ENCODE measurements at places on chromosomes 7 and 10.
A peak's percentile ranks its signal among the peaks of the same experiment; 100 is the strongest.

DNA sequence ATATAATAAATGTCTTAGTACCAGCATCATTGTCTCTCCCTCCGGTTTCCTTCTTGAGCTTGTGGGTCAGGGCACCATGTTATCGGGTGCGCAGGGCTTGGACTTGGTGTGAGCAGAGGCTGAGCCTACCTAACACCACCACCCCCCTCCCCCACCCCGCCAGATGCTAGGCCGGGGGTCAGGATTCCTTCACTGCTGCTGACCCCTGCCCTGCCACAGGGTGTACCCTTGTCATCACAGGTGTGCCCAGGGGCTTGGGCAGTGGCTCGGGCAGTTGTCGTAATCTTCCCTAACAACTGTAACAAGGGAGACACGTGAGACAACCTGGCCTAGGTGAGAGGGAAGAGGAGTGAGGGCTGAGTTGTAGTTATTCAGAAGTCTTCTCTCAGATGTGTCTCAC is 12.6 kb upstream of the NFKB2 start:
- DNase-seq: no peak

GRCh38 chr7:77327067-77327931 is 88.8 kb downstream of the GSAP start:
- peak; percentile 76 for DNase-seq

GRCh38 chr10:117698809-117699208 is 156.3 kb downstream of the EMX2 start:
- DNase-seq: no peak

- no peak for DNase-seq
Measured at GRCh38 chr10:103569896-103570295, 76.4 kb downstream of the NEURL1 start.

- no peak for DNase-seq
Measured at GRCh38 chr10:78411716-78412115, 378.1 kb downstream of the RPS24 start.

GRCh38 chr7:33774762-33775523 is 130.4 kb upstream of the BMPER start:
- DNase-seq: peak; percentile 76

DNA sequence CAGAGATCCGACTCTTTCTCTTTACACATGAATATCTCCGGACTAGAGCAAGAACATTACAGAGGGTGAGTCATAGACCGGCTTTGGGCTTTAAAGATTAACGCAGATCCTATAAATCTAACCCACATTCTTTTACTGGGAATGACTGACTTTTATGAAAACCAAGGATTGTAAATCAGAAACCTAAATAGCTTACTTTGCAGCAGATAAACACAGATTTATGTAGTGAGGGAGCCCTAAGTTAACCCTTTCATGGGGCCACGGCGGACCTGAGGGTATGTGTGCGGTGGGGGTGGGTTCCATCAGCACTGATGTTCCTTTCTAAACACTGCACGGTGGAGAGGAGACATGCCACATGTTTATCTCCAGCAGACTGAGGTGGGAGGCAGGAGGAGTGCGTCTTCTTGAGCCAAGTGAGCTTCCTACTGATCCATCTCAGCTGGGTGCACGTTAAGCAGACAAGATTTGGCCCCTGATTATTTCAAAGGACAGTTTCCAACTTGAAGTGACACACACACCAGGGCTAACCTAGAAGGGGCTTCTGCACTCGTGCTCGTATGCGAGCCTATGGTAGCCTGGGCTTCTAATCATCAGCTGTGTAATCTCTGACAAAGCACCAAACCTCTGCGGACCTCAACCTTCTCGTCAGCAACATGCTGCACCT is 127.6 kb downstream of the WDR11 start:
- DNase-seq: no peak

DNA sequence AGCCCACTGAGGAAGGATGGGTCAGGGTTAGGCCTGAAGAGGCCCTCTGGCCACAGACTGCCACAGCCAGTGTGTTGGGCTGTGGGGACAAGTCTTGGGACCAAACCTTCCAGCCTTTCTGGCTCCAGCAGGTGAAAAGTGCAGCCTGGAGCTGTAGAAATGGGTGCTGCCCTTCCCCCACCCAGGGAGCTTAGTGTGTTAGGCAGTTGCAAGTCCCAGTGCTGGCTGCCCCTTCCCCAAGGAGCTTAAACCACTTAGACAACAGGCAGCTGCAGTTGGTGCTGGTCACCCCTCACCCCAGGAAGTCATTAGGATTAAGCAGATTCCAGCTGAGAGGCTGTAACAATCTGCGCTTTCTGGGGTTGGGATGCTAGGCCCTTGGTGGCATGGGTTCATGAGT is 563.3 kb downstream of the NRG3 start:
- DNase-seq: no peak

DNA sequence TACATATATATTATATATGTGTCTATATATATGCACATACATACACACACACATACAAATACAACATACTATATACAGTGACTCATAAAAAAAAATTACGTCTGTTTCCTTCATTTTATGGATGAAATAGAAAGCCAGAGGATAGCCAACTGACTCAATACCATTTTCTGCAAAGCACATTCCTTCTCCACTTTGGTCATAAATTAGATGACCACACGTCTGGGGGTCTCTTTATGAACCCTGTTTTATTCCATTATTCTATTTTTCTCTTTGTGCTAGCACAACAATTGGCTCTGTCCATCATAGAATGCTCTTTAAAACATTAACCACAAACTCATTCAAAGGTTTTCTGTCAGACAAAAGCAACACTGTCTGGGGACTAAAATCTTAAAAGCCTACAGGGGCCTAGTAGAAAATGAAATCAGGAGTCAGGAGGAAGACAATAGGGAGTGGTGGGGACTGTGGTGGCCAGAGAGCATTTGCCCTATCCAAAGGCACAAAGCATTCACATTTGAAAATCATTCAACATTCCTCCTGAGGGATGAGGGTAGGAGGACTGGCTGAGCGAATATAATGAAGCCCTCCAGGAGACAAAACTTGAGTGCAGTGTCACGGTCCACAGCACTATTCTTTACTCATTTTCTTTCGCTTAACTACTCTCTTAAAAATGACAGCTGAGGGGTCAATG is 4.3 kb downstream of the CUBN start:
- no peak for DNase-seq

- DNase-seq: no peak
Measured at GRCh38 chr10:71035511-71036296, 147.3 kb upstream of the PCBD1 start.

- peak; percentile 63 for DNase-seq
Measured at GRCh38 chr10:132972986-132973902, 30.9 kb upstream of the CFAP46 start.

GRCh38 chr10:119737823-119738222 is 12.0 kb downstream of the INPP5F start:
- no peak for DNase-seq

DNA sequence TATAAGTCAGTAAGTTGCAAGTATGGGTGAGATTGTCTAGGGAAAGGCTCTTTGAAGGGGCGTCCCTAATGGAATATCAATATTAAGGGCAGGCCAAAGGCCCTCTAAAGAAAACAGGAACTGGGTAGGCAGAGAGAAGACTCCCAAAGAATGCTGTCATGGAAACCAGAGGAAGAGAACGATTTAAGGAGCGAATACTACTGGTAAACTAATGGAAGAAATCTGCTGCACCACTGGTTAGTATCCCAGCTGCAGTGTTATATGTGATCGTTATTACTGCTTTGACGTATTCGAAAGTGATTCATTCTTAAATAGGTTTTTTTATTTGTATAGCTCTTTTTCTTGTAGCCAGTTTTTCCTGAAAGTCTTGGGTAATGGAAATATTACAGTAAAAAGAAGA is 1.3 kb downstream of the CASP2 start:
- DNase-seq: no peak

GRCh38 chr10:132239126-132240031 is 52.6 kb downstream of the DPYSL4 start:
- no peak for DNase-seq

DNA sequence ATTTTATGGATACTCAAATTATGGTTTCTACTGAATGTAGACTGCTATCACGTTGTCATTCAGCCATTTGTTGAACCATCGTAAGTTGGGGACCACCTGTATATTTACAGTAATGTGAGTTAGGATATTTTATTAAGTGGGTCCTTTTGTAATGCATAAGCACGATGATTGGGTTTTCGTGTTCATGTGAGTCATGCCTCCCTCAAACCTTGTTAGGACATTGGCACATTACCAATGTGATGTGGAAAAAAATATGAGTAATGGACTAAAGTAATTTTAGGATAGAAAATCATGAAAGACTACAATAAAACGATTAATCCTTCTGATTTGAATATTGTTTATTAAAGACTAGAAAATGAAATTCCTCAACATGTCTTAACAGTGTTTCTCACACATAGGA is 8.7 kb downstream of the SMC3 start:
- DNase-seq: no peak

DNA sequence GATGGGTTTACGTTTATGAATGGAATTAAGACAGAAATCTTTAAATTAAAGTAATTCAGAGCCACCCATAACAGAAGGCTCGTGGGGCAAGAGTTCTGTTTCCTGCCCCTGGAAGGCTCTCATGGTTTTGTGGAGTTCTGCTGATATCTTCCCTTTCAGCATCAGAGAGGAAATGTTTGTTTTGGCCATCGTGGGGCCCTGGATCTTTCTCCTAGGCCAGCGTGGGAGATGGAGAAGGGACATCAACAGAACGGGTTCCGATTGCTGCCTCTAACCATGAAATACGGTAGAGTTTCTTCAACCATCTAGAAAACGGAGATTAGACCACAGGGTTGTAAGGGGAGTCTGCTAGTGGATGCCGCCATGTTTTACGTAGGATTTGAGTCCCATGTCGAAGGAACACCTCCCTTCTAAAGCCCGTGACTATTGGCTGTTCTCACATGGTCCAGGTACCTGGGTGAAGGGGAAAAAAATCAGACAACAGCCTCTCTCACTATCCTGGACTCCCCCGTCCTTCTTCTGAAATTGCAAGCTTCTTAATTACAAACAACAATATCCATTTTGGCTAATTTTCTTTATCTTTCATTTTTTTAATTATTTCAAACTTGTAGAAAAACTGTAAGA is 169.1 kb upstream of the CELF2 start:
- no peak for DNase-seq

- no peak for DNase-seq
Measured at GRCh38 chr7:129482781-129483180, 19.6 kb upstream of the SMKR1 start.

GRCh38 chr10:123043409-123043925 is 34.7 kb downstream of the ACADSB start:
- no peak for DNase-seq

DNA sequence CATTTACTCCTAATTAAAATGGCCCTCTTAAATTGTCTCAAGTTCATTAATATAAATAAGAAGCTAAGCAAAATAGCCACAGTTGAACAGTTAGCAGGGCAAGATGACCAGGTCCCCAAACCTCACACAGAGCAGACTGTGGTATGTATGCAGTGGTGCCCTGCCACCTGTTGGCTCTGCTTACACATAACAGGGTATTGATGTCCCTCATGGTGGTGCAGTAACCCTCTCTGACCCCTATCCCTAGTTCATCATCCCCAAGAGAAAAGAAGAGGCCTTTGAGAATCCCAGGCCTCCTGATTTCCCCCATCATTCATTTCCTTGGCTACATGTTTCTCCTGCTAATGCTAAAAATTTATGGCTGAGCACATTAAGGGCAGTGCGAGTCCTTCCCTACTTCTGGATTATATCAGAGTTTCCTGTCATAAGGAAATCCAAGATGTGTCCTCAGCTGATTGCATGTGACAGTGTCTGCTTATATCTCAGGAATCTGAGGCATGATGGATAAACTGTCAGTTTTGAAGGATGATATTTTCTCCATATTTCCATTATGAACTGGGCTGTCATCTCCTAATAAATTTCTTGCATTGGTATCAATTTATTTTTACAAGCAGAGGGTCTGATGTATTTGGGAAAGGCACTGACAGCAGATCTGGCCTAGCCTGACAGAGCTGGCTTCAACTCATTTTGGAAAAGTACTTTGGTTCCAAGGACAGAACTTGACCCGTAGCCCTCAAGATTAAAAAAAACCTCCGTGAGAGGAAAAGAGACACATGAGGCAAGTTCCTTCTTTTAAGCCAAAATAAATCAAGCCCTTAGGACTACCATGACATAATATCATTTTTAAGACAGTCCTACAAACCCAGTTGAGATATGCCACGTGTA is 880.6 kb downstream of the LRMDA start:
- DNase-seq: peak; percentile 72

GRCh38 chr10:123139521-123140163 is 3.9 kb downstream of the HMX3 start:
- DNase-seq: no peak

DNA sequence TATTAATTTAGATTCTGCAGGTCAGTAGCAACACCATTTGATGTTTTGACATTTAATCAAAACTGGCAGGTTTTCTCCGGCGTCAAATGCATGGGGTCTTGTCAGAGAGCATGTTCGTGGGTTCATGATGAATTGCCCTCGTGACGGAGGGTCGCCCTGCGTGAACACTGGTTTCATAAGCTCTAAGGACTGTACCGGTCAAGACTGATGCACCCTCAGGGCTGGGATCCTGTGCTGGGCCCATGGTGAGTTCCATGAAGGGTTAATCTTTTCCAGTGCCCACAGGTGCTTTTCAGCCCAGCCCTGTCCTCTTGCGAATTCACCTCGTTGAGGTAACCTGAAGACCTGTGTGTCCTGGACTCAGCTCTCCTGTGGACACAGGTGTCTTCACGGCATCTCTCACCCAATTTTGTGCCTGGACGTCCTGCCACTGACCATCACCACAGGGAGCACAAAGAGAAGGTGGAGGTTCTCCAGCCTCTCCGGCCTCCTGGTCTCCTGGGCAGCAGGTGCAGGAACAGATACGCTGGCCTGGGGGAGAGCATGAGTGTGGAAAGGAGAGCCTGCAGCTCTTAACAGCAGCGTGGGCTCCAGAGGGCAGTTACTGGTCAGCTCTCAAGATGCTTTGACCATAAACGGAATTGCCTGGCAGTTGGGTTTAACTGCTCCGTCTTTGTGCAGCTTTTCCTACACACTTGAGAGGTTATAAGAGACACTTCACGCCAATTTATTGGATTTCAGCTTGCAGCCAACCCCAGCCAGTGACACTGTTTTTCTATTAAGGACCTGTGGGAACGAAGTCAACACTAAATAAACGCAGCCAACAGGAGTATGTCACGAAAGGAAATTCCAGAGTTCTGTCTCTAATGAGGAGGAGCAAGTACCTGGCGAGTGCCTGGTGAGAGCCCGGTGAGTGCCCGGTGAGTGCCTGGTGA is 37.4 kb upstream of the CFAP46 start:
- no peak for DNase-seq
